Common myeloid progenitor, CD34-positive (primary cell): ENCODE measurements at places on chromosomes 7 and 10.

DNA sequence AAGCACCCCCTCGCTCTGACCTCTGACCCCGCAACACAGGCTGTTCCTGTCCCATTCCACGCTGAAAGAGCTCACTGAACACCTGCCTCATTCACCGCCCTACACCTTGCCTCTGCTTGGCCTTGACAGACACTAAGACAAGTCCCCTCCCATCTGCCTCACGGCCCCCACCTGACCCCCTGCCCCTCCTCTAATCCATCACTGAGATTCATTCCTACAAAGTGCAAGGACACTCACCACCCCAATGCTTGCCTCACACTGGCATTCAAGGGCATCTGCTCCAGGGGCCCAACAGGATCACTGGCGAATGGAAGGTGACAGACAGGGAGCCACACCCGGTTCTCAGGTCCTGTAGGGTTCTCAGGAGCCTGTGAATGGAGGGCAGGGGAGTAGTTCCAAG is 68.1 kb upstream of the NANOS1 start:
- H3K36me3 ChIP-seq: no peaks in the 10 kb centered on the region
- H3K4me1 ChIP-seq: no peaks in the 10 kb centered on the region
- H3K4me3 ChIP-seq: no peak overlapping the region
- no peak for DNase-seq
- H3K27me3 ChIP-seq: no peaks in the 10 kb centered on the region

GRCh38 chr7:16839646-16840045 is 34.8 kb upstream of the AGR2 start:
- no peak for DNase-seq
- no peak overlapping the region for H3K4me3 ChIP-seq
- no peak overlapping the region for H3K27ac ChIP-seq
- no peaks in the 10 kb centered on the region for H3K27me3 ChIP-seq
- no peaks in the 10 kb centered on the region for H3K4me1 ChIP-seq
- no peaks in the 10 kb centered on the region for H3K36me3 ChIP-seq

- no peak for DNase-seq
- no peaks in the 10 kb centered on the region for H3K4me1 ChIP-seq
- H3K27ac ChIP-seq: no peak overlapping the region
- H3K36me3 ChIP-seq: no peaks in the 10 kb centered on the region
- H3K27me3 ChIP-seq: no peaks in the 10 kb centered on the region
These were observed 27.0 kb upstream of the UBN2 start for GRCh38 chr7:139203992-139204391.

GRCh38 chr10:117549100-117549585 is 6.6 kb downstream of the EMX2 start:
- H3K27ac ChIP-seq: no peak overlapping the region
- peaks cover 100% of the 10 kb centered on the region for H3K27me3 ChIP-seq
- no peaks in the 10 kb centered on the region for H3K36me3 ChIP-seq
- peaks cover 3% of the 10 kb centered on the region for H3K4me1 ChIP-seq

DNA sequence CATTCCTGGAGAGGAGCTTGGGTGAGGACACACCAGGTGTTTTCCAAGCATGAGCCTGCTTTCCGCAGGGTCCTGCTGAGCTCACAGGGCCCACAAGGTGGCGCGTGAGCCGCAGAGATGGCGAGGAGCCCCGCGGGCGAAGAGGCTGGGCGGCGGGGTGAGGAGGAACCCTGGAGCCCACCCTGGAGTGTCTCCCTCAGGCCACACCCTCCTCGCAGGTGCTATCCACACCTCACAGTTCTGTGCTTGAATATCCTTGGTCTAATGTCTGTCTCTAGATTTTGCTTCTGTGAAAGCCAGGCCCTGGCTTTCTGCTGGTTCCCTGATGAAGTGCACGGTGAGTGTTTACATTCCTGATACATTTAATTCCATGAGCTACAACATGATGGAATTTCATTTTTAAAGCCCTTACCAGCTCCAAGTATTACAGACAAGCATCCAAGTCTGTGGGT is 433.6 kb downstream of the ACTR3B start:
- H3K4me1 ChIP-seq: no peaks in the 10 kb centered on the region
- no peak for DNase-seq
- no peaks in the 10 kb centered on the region for H3K27me3 ChIP-seq
- no peaks in the 10 kb centered on the region for H3K36me3 ChIP-seq

DNA sequence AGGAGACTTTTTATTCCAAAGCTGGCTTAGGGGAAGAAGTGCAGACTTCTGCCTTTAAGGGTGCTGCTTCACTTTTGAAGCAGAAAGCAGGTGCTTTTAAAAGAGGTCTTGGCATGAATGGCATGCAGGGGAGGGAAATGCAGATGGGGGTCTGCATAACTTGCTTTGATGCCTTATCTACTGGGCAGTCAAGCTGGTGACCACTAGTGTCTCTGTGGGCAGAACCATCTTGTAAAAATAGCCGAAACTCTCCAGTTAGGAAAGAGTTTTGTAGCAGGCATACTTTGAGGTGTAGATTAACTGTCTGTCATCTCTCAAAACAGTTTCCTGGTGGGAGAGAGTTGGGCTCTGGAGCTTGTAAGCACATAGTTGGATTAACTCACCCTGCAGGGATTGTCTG is 9.9 kb upstream of the CTNNA3 start:
- H3K27me3 ChIP-seq: no peaks in the 10 kb centered on the region
- no peaks in the 10 kb centered on the region for H3K4me1 ChIP-seq
- no peaks in the 10 kb centered on the region for H3K36me3 ChIP-seq
